ENCODE measurements at places on chromosomes 3 and 15.

DNA sequence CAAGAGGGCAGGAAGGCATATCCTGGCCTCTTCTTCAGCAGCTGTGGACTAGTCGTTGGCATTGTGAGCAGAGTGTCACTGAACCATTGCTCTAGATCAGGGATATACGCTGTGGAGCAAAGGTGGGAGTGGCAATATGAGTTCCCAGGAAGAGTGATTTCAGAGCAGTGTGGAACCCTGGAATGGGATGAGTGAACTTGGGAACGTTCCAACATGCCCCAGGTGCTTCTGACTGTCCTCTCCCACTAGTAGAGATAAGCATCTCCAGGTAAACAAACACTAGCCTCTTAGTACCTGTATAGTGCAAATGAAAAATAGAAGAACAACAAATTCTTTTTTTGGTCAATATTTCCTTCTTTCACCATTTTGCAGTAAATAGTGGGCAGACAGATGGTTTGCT lies 123.6 kb upstream of the VEPH1 start:
- DNase-seq, result no peak

- no peak for DNase-seq
These were observed 516.7 kb upstream of the CFAP20DC start for GRCh38 chr3:59566481-59566975.

DNA sequence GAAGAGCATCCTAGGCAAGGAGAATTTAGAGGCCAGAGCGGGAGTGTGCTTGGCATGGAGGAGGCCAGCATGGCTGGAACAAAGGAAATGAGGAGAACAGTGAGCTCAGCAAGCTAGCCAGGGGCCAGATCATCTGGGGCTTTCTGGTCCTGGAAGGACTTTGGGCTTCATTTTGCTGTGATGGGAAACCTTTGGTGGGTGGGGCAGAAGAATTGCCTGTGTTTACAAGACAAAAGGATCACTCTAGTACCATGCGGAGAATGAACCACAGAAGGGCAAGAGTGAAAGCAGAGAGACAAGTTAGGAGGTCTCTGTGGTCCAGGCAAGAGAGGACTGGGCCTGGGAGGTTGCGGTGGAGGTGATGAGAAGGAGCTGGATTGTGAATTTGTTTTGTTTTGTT lies 61.6 kb upstream of the FOXP1 start:
- no peak for DNase-seq

GRCh38 chr3:130527426-130527825 lies 10.4 kb downstream of the COL6A6 start:
- no peak for DNase-seq

DNA sequence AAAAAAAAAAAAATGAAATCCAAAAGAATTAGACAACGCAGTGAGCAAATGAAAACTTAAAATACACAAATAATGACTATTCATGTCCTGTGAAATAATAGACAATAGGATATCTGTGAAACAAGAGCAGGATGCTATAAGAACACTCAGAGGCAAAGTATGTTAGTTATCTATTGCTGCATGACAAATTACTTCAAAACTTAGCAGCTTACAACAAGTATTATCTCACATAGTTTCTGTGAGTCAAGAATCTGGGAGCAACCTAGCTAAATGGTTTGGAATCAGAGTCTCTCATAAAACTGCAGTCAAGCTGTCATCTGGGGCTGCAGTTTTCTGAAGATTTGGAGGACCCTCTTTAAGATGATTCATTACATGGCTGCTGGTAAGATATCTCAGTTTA lies 36.5 kb upstream of the ZMAT3 start:
- no peak for DNase-seq

- DNase-seq, result no peak
These were observed 73.4 kb downstream of the CRYBG3 start for GRCh38 chr3:97895216-97895615.
